ENCODE measurements at places on chromosomes 7 and 10.

GRCh38 chr7:29424295-29424983 is 139.2 kb upstream of the PRR15 start:
- DNase-seq: no peak

DNA sequence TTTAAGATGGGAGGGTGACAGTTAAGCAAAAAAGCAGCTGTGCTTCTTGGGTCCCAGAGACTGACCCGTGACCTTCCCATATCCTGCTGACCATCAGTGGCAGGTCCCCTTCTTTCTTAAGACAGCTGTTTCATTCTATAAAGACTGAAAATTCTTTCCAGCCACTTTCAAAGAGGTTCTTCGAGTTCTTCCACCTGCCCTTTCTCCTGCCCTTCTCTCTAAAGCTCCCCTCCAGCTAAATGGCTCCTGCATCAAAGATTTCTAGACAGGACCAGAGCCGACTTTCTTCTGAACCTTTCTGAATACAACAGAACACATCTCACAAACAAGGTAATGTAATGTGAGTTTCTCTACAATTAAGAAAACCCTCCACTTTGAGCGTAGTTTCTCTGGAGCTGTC is 180.8 kb downstream of the SFMBT2 start:
- no peak for DNase-seq

GRCh38 chr10:105278439-105278838 is 637.3 kb downstream of the SORCS3 start:
- no peak for DNase-seq

- DNase-seq: no peak
Measured at GRCh38 chr10:6269432-6269831, 66.7 kb downstream of the PFKFB3 start.

GRCh38 chr7:4964506-4964905 is 5.5 kb upstream of the MMD2 start:
- no peak for DNase-seq

DNA sequence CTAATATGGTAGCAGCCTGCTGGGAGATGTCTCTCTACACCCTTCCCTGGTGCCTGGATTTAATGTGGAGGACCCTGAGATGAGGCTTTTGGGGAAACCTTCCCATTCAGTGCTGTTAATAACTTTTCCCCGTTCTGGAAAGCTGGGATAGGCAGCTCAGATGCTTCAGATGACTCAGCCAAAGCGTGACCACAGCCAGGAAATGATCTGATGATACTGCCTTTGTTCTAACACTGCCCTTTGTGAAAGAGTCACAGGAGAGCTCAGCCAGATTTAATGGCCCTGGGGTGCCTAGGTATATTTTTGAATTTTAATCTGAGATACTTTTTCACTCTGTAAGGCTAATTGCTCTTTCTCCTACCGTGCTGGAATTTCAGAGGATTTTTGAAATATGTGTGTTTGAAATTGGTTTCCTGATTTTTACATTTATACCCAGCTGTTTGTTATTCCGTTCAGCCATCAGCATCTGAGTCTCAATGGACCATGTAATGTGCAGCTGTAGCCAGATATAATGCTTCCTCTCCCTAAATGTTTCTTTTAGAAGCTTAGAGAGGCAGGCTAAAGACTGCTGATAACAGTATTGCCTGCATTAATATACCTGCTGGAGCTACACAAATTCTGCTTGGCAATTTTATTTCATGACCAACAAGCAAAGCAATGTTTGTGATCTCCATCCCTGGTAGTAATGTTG is 17.8 kb downstream of the CELF2 start:
- DNase-seq: no peak

DNA sequence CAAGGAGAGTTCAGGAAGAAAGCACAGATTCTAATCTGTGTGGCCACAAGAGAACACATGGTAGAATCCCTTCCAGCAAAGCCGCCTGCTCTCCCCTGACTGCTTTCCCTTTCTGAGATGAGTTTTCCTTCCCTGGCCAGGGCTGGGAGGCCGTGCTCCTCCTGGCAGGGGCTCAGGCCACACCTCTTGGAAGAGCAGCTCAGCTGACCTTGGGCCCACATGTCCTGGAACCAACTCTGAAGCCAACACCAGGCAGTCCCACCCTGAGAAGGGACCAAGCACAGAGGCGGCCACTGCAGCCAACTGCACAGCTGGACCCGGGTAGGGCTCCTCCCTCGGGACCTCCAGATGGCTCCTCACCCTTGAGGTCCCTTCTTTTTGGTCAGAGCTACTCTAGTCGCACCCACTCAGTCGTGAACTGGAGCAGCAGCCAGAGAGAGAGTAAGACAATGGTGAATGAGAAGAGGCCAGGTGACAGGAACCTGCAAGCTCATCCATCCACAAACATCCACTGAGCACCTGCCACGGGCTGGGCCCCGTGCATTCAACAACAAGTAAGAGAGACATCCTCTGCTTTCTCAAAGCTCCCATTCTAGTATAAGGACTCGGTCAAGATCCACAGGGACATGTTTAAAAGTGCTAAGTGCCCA is 40.3 kb downstream of the FAM53B start:
- DNase-seq: peak; percentile 26
